ENCODE measurements at places on chromosomes 5 and 9.

- no peak for DNase-seq
Observed at GRCh38 chr5:137932800-137933199, 43.5 kb downstream of the PKD2L2 start.

DNA sequence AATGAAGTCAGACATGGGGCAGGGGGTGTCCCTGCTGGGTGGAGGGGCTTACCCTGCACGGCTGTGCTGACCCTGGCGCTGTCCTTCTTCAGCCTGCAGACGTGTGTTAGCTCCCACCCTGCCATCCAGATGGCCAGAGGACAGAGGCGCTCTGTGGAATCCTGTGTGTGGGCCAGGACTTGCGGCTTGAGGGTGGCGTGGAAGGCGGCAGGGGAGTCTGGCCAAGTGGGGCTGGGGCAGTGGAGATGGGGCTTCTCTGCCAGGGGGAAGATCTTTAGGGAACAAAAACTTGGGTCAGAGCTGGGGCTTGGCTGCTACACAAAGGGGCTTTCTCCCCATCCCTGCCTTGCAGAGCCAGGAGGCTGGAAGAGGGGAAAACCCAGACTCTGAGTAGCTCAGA is 46.5 kb upstream of the SYNPO start:
- no peak for DNase-seq

DNA sequence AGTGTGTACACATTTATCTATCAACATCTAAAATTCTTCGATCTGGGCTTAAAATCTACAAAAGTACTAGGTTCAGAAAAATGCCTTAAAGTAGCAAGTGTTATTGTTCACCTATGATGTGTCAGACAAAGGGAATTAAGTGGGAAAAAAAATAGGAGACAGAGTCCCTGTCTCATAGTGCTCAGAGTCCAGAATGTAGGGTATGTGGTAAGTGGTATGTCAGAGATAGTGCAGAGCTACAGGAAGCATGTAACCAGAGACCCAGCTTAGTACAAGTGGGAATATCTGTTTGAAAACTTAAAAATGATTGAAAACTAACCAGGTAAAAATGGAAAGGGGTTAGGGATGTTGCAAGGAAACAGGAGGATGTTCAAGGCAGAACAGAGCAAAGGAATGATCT is 482.8 kb downstream of the ELAVL2 start:
- DNase-seq = no peak

DNA sequence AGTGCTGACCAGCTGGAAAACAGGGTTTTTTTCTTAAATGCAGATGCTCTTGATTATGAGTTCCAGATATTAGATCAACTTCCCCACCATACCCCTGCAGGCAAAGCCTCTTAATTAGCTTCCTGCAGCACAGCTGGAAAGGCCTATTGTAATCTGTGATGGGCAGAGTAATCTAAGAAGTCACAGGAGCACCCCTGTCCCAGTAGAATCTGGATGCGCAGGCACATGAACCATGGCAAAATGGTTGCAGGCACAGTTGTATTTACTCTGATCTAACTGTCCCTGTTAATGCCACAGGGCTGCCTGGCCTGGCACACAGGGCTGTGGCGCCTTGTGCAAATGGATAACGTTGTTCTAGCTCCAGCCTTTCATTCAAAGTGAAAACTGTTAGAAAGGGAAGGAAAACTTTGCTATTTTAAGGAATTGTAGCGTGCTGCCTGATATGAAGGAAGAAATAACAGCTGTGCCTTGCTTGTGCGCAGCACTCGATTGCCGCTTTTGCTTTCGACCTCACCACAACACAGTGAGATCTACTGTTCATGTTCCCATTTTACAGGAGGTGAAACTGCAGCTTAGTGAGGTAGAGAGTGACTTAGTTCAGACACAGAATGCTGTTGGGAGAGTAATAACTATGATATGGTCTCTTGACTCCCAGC is 2.3 kb downstream of the TGFBI start:
- no peak for DNase-seq
